ENCODE measurements at places on chromosomes 11 and 22.

GRCh38 chr11:57283231-57283990 is 41.3 kb downstream of the TNKS1BP1 start:
- no peak for DNase-seq

- no peak for DNase-seq
Observed at GRCh38 chr11:88353386-88353785, 15.8 kb upstream of the CTSC start.

DNA sequence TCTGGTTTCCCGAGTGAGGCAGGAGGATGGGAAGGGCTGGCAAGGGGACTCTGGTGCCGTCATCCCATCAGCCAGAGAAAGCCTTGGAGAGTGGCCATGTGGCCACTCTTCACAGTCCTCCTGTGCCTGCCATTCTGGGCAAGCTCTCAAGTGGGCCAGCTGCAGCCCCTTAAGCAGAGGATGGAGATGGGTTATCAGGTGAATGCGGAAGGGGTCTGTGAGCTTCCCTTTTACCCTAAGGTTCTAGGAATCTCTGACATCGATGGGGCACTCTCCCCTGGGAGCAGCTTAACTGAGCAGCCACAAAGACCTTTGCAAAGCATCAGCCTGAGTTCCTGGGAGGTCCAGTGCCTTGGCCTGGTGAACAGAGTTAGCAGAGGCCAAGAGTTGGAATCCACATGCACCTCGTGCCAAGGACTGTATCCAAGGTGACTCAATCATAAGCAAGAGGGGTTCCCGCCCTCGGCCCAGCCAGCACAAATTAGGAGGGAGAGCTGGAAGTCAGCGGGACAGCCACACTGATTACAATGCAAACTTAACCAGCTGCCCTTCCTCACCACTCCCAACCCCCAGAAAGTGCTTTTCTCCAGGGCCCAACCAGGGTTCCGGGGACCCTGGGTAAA is 193.6 kb downstream of the BUD13 start:
- DNase-seq = peak; percentile 38

- DNase-seq = no peak
Observed at GRCh38 chr11:118374729-118375128, 15.3 kb downstream of the UBE4A start.

DNA sequence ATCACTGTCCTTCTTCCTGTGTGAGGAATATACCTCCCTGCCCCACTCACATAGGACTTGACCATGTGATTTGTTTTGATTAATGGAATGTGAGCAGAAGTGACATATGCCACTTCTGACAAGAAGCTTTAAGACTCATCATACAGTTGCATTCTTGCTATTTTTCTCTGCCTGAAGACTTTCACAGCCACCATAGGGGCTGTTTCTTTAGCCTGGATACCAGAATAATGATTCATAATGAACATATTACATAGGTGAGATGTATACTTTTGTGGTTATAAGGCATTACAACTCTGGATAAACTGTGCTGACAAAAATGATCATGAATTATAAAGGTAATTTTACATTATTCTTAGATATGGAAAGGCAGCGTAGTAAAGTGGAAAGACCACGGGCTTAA is 798.0 kb downstream of the DLG2 start:
- no peak for DNase-seq

GRCh38 chr11:3231851-3232744 is at the start of gene MRGPRE:
Gene MRGPRE, minus strand, starts transcription at chr11:3232417. Its CDS starts 3,618 bp downstream, at chr11:3228799.
- DNase-seq = no peak

DNA sequence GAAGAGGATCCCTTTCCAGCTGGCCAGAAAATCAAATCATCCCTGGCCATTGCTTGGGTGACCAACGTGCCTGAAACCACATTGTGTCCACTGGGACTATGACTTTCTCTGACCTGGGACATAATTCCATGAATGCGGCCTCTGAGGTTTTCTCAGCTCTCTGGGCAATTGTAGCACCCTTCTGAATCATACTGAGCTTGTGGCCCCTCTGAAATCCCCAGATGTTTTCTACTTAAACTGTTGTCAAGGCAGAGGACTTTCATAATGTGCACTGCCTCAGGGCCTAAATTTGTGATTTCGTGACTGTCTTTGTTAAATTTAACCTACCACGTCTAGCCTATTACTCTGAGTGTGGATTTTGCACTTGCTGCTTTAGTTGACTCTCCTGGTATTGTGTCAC is 321.1 kb upstream of the PLET1 start:
- no peak for DNase-seq

DNA sequence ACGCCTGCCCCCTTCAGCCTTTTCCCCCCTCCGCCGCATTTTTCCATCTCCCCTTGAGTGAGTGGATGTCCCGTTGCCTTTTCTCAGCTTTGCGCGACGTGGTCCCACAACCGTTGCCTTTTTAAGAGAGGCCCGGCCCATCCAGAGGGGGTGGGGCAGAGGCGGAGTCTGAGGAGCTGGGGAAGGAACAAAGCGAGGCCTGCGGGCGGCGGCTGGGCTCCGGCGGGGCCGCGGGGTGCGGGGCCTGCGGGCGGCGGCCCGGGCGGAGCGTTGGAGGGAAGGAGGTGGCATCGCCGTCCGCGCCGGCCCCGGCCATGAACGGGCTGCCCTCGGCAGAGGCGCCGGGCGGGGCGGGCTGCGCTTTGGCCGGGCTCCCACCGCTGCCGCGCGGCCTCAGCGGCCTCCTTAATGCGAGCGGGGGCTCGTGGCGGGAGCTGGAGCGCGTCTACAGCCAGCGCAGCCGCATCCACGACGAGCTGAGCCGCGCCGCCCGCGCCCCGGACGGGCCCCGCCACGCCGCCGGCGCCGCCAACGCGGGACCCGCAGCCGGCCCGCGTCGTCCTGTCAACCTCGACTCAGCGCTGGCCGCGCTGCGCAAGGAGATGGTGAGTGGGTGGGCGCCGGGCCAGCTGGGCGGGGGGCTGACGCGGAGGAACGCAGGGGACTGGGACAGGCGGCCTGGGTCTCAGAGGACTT is at the start of gene FAM89B:
FAM89B (plus strand) TSS at position 183 of the 696 bp plus-strand sequence; CDS start at position 315, 132 bp downstream.
- peak; percentile 94 for DNase-seq

GRCh38 chr22:43109511-43109910 is 1.0 kb upstream of the BIK start:
- DNase-seq = no peak

DNA sequence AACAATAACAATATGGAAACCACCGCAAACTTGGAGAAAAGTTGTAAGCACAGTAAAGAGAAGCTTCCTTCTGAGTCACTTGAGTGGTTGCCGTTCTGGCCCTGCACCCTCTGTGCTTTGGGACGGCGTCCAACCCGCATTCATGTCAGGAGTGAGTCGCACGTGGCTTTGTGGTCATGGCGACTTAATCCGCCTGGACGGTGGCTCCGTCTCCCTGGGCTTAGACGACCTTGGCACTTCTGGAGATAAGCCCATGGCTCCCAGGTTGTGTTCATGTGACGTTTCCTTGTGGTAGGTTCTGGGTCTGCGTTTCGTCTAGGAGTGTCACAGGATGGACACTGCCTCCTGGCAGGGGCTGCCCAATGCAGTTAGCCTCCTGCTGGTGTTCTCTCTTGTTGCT is 40.5 kb downstream of the TPCN2 start:
- DNase-seq = no peak

DNA sequence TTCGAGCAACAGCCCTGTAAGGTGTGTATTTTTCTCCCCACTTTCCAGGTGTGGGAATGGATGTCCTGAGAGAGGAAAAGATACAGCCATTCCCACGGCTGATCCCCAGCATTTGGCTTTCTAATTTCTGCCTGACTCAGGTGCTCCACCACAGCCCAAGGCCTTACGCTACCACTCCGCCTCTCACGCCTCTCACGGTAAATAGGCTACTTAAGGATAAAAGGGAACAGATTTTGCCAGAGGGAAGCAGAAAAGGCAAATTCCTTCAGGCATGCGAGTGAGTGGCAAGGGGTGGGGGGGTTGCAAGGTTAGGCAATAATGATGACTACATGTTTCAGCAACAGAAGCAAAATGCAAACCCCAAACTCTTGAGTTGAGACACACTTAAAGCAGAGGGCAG is 9.2 kb downstream of the PVALB start:
- DNase-seq = no peak

- no peak for DNase-seq
Observed at GRCh38 chr11:116267146-116267545, 505.6 kb downstream of the BUD13 start.

DNA sequence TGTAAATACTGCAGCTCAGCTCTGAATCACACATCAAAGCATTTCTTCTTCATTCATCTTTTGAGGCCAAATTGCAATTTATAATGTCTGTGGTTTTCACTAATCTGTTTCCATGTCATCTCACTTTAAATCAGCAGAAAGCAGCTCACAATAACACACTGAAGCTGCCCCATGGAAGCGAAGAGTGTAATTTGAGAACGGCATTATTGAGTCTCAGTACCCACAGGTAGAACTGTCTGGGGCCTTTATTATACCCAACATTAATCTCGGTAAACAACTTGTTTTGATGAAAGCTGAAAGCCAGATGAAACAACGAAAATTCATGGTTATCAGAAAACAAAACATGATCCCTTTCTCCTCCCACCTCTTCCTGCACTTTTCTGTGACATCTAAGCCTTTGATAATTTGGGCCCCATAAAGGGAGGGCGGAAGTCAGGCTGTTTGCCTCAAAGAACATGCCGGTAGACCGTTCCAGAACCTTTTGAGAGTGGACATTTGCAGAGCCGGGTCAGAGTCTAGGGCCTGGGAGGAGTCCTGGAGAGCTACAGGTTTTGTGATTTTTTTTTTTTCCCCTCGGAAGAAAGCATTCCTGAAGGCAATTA is 68.2 kb upstream of the SESN3 start:
- no peak for DNase-seq

DNA sequence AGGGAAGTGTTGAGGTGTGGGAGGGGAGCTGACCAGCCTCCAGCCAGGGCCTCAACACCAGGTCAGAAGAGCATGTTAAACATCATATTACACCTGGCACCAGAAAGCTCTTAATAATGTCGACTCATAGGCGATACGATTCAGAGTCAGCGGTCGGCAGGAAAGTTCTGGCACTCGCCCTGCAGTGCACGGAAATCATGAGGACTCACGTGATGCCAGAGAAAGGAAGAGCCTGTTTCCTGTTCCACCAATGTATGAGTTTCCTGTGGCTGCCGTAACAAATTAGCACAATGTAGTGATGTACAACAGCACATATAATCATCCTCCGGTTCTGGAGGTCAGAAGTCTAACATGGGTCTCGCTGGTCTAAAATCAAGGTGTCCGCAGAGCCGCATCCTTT is 198.8 kb downstream of the BARX2 start:
- no peak for DNase-seq

DNA sequence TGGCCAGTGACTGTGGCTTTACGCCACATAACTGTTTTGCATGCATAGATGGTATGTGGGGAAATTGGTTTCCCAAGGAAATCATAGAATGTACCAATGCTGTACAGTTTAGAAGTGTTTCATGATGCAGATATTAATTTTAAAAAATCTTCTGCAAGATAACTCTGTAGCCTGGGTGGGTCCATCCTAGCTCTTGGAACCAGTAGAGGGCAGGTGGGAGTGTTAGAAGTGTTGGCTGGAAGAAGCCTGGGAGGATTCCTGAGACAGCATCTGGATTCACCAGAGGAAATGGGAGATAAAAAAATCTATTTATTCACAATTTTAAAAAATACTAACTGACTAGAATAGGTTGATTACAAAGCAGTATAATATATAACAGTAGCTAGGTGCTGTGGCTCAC is 139.9 kb upstream of the GRIA4 start:
- DNase-seq = no peak

- no peak for DNase-seq
Observed at GRCh38 chr11:70572974-70573260, 174.6 kb downstream of the CTTN start.

DNA sequence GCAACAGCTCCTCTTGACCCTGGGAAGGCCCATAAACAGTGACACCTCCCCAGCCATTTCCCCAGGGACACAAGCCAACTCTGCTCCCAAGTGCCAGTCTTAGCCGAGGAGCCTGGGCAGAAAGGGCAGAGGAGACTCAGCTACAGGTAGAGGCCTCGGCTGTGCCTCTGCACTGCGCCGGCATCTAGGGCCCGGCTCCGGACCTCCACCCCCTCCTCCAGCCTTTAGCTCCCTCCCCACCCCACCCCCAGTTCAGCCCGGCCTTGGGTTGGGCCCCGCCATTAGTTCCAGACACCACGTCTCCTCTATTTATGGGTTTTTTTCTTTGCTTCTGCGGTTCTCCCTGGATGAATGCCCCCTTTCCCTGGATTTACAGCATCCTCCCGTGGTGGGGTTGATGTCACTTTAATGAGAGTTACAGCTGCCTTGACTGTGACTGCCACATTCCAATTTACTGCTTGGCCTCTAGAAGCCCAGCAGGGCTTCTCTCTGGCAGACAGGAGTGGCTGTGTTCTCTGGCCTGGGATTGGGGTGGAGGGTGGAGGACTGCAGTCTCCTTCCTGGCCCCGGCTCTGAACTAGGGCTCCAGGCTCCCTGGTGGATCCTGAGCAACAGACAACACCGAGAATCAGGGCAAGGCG is 13.5 kb upstream of the OAF start:
- peak; percentile 73 for DNase-seq

DNA sequence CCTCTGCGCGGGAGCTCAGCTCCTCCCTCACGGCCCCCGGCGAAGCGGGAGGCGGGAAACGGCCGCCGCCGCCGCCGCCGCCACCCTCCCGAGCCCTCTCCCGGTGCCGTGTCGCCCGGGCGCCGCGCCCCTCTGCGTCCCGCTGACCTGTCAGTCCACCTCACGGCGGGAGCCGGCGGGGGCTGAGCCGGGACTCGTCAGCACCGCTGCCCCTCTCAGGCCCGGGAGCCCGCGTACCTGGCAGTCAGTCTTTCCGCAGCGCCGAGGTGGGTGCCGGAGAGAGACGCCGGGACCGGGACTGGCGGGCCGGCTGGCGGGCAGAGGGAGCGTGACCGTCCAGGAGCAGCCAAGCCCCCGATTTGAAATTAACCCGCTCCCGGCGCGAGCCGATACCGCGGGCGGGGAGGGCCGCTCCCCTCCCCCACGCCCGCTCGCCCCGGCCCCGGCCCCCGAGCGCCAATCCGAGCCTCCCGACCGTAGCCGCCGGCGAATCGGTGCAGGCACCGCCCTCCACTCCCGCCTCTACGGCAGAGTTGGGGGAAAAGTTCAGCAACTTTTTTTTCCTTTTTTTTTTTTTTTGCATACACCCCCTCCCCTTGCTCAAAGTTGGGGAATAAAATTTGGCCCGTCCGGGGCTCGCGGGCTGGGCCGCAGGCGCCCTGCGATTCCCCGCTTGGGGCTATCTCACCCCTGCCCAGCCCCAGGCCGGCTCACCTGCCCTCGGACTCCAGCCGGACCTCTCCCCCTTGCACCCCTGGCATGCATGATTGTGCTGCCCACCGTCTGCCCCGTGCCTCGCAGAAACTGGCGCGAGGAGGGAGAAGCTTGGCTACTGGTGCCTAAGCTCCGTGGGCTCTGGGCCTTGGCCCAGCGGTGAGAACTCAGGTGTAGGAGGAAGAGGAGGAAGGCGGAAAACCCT is 774 bp upstream of the E2F8 start:
- no peak for DNase-seq

GRCh38 chr22:37496651-37497050 is 10.5 kb upstream of the MFNG start:
- no peak for DNase-seq

- DNase-seq = no peak
Observed at GRCh38 chr22:31077681-31078080, 3.4 kb upstream of the SMTN start.

GRCh38 chr22:26086359-26086758 is 82.9 kb upstream of the SEZ6L start:
- DNase-seq = no peak
